ENCODE measurements at places on chromosomes 16 and 17.
A peak's percentile ranks its signal among the peaks of the same experiment; 100 is the strongest.

DNA sequence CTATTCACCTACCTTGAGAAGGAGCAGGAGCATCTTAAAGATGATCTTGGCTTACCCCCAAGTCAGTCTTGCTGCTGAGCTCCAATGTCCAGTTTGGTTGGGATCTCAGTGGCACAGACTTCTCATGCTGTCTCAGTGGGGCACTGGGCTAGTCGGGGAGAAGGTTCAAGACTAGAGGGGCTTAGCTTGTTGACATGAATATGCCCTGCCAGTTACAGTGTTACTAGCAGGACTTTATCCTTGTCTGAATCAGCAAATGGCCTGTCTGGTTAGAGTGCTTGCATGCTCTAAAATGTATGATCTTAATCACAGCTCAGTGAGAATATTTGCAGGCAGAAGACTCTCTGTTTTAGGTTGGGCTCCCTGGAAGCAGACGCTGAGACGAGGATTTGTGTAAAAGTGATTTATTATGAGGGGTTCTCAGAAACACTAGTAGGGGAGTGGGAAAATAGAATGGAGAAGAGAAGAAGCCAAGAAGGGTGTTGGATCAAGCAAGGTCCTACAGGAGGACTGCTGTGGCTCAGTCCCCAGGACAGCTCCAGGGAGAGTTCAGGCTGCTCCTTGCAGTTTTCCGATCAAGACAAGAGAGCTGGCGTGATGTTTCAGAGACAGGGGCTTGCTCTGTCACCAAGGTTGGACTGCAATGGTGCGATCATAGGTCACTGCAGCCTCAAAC lies 150.4 kb upstream of the HS3ST2 start:
- no peak for DNase-seq

DNA sequence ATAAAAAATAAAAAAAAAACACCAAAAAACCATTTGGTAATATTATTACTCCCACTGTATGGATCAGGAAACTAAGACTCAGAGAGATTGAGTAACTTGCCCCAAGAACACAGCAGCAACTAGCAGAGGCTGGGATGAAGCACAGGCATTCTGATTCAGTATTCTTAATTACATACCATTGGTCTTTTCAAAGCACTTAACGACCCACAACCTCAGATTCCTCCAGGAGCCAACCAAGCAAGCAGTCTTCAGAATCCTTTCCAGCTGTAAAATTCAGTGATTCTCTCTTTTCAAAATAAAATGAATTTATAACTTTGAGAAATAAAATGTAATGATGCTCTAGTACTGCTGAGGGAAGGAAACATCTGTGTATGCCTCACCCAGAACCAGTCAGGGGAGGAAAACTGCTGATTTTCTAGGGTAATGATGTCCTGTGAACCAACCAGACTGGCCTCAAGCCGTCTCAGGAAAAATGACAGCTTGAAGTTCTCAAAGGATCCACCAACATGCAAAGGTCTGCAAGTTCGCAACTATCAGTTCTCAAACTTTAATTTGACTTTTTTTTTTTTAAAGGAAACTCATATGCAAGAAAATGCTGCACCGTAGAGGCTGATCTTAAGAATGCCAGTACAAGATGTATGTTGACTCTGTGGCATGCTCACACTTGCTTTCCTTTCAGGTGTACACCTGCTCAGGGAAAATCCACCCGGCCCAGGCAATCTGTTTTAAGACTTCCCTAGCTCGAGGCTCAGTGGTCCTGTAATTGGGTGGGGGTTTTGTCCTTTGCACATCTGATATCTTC lies 9.0 kb downstream of the CUEDC1 start:
- no peak for DNase-seq

GRCh38 chr16:86566966-86567700 lies 504 bp downstream of the FOXC2 start:
- DNase-seq, result no peak

GRCh38 chr17:47300718-47301117 lies 23.0 kb upstream of the EFCAB13 start:
- DNase-seq, result no peak

GRCh38 chr16:10849736-10850477 lies 27.1 kb upstream of the CIITA start:
- peak; percentile 3 for DNase-seq

GRCh38 chr17:13690806-13691205 lies 89.1 kb upstream of the HS3ST3A1 start:
- peak; percentile 43 for DNase-seq

DNA sequence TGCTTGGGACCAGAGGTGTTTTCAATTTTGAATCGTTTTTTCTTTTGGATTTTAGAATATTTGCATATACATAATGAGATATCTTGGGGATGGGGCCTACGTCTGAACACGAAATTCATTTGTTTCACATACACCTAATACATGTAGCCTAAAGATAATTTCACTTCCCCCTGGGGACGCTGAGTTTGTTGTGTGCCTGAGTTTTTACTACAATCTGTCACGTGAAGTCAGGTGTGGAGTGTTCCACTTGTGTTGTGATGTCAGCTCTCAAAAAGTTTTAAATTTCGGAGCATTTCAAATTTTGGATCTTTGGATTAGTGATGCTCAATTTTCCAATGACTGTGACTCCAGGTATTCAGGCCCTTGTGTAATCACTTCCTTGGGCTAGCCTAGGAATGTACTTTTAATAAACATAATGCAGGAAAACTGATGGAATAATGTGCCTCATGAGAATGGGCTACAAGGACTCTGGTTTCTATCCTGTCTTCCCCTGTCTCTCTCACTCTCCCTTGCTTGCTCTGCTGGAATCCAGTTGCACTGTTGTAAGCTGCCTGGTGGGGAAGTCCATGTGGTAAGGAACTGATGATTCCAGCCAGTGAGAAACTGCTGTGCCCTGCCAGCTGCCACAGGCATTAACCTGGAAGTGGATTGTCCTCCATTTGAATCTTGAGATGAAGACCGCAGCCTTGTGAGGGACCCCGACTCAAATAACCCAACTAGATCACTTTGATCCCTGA lies 403.8 kb downstream of the SHISA9 start:
- no peak for DNase-seq

- DNase-seq, result no peak
Observed at GRCh38 chr16:89332243-89332901, 114.9 kb downstream of the ZNF778 start.

GRCh38 chr16:88651276-88651988 lies 579 bp upstream of the CYBA start:
- no peak for DNase-seq

- no peak for DNase-seq
Observed at GRCh38 chr16:29808219-29808900, 2.0 kb downstream of the MAZ start.

- no peak for DNase-seq
Observed at GRCh38 chr17:12659500-12659899, 6.2 kb upstream of the MYOCD start.

DNA sequence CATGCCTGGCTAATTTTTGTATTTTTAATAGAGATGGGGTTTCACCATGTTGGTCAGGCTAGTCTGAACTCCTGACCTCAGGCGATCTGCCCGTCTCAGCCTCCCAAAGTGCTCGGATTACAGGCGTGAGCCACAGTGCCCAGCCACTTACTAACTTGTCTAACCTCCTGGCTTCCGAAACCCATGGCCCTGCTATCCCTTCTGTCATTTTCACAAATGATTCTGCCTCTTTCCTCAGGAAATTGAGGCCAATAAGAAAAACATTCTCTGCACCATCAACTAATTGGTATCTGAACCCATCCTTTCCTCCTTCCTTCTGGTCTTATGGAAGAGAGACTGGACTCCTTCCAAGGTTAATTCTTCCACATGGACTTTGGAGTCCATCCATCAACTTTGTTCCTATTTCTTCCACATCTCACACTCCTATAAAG lies 27.9 kb upstream of the TNRC6A start:
- peak; percentile 49 for DNase-seq
